ENCODE measurements at places on chromosomes 2 and 18.
A peak's percentile ranks its signal among the peaks of the same experiment; 100 is the strongest.

GRCh38 chr18:57523171-57523956, 63.1 kb downstream of the FECH start:
- ATAC-seq: no peak

GRCh38 chr2:55049043-55049820, 1.0 kb downstream of the RTN4 start:
- peak; percentile 43 for ATAC-seq

- ATAC-seq: no peak
These were observed 717.4 kb downstream of the GALR1 start for GRCh38 chr18:77967071-77967470.

DNA sequence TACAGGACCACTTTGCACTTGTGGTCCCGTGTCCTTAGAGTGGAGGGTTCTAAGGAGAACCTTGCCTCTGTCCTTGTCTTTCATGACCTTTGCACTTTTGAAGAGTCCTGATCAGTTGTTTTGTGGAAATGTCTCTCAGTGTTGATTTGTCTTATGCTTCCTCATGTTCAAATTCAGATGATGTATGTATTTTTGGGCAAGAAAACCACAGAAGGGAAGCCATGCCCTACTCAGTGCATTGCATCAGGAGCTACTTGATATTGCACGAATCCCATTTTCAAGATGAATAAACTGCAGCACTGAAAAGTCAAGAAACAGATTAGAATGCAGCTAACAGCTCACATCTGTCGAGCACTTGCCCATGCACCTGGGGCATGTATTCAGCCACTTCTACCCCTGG, 152.2 kb downstream of the INHBB start:
- ATAC-seq: no peak

DNA sequence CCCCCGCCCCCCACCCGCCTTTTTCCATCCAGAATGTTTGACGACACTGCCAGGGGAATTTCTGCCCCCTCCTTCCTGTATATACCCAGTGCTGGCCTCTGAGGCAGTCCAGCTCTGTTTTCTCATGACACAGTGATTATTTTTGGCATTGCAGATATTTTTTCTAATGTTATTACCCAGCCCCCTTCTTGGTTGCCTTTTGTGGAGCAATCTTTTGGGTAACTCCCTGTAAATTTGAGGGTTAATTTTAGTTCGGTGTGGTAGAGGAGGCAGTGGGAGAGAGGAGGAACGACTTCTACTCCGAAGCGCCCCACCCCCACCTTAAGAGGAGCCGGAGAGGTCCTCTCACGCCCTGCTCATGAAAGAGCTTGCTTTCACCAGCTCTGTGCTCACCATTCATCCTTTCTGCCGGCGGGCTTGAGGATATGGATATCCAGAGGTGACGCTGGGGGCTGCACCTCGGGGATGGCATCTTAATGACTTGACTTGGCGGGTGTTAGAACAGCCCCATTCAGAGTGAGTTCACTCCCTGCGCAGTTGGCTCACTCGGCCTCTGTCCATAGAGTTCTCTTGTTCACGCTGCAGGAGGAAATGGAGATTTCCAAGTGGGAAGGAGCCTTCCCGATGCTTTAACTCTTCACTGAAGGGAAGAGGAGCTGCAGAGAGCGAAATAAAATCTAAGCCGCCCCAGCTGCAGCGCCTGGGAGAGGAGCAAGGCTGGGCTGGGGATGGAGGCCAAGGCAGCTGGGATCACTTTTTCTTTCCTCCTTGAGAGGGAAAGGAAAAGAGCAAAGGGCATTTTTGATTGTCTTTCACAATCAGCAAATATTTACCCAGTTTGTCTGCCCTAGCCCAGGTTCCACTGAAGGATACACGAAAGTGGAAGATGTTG, 38.4 kb downstream of the EPAS1 start:
- ATAC-seq: peak; percentile 24

GRCh38 chr18:64785686-64786085, 636.8 kb upstream of the LINC00305 start:
- no peak for ATAC-seq

DNA sequence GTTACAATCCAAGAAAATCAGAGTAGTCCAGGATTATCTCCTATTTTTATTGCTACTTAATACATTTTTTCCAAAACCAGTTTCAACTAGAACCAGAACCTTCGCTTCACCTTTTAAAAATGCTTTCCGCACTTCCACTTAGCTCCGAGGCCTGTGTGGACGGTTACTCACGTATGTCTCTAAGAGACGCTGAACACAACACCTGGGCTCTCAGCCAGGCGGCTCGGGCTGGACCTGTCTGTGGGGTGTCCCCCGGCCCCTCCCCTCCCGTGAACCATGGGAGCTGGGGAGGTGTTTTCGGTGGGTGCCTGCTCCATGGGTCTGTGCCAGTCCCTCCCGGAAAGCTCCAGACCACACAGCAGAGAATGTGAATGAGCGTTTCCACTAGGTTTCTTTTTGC, 223.8 kb downstream of the GLI2 start:
- ATAC-seq: peak; percentile 58
